ENCODE measurements at places on chromosomes 12 and 14.

GRCh38 chr12:5220835-5221234 lies 177.2 kb downstream of the KCNA5 start:
- DNase-seq, result no peak

DNA sequence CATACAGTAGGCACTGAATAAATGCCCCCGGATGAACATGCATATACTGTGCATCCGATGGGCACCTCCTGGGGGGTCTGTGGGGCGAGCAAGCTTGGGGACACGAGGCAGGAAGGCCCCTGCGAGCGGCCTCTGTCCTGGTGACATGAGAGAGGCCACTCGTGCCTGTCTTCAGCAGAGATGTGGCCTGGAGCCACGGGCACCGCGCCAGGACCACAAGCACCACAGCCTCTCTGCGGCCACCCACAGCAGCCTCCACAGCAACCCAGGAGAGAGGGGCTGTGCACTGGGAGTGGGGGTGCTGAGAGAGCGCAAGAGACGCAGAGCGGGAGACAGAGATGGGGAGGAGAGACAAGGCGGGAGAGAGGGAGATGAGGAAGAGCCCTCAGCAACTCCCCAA lies 118.5 kb downstream of the RFLNA start:
- DNase-seq, result no peak

DNA sequence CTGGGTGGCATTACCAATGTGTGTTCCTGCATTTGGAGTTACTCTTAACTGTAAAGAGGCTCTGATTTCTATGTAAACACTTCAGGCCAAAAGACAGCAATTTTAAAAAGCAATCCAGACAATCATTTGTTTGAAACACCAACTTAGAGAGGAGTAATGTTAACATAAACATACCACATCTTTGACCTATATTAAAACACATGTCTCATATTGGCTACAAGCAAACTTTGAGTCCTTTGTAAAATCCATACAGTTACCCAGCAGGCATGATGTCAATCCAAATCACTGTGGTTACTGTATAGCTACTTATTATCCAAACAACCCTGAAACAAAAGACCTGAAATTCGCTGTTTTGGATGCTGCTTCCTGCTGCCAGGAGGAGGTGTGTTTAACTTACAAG lies 7.5 kb upstream of the G2E3 start:
- DNase-seq, result no peak

DNA sequence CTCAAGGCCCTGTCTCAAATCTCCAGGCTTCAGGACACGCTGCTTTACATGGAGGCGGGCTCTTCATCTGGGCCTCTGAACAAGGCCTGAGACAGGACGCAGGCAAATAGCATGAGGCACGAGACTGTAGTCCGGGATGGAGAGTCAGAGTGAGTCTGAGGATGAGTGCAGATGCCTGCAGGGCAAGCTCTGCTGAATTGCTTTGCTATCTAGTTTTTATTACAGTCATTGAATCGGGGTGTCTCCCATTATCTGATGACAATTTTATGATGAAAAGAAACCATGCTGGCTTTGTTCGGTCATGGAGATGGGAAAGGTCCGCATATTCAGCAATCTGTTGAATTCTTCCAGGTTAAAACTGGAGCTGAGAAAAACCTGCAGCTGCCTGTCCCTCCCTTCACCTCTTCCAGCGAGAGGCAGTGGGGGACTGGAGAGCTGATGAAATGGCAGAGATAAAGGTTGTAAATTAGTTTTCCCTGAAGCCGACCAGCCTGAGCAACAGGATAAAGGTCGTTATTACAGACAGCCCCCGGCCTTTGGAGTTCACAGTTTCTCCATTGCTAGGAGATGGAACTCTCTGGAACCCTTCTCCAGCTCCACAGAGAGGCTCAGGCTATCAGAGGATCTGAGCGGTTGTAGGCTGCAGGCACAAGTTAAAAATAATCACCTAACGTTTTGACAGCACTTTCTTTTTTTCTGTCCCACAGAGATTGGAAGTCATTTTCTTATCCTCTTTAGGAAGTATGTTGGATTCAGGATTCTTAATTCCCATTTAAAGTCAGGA lies 1.3 kb upstream of the ADGRD1 start:
- DNase-seq, result no peak

DNA sequence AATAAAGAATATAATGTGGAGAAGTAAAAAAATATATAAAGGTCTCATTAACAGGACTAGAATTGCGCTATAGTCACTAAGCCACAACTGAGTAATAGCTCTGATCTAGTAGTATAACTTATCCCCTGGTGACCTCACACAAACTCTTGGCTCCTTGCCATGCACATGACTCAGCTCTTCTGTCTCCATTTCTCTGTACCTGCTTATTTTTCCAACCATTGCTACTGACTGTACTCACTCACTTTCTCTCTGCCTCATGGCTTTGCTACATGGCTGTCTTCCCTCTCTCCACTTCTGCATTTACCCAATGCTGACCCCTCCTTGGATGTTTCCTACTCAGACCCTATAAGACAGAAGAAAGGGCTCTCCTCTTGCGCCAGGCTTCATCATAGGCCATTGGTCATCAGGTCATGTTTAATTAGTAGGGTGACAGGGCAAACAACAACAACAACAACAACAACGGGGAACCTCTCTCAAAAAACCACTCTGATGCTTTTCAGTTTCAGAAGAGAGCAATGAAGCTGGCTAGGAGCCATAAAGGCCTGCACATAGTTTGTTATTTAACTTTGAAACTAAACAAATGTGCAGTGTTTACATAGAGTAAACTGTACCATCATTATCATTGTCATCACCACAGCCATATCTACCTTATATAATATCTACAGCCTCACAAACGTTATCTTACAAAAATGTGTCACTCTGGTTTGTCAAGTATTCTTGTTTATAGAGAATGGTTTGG lies 25.6 kb upstream of the KRAS start:
- no peak for DNase-seq

DNA sequence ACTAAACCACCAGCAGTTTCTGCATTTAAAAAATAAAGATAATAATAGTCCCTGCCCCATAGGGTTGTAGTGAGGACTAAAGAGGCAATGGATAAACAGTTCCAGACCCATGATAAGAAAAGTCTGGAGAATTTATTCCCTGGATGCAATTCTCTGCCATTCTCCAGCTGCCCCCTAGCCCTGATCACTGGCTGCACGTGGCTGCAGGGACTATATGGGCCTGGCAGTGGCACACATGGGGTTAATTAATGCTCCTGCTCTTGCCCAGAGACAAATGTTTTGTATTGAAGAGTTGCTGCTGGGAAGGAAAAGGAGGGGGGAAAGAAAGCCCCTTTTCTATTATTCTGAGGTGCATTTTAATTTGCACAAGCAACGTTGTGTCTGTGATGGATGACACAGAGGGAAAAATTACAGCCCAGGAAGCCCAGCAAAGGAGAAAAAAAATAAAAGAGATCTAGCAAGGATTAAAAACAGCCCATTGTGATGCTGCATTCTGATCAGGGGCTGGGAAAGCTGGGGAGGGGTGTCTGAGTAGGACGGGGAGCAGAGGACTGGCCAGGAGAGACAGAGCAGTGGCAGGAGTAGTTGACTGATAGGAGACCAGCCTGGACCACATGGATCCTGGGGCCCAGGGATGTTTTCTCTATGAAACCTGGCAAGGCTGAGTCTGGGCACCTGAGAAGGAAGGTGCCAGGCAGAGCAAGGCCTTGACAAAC lies 149.3 kb downstream of the ESRRB start:
- no peak for DNase-seq

- no peak for DNase-seq
Observed at GRCh38 chr12:46831335-46832129, 5.7 kb upstream of the SLC38A4 start.

- peak; percentile 26 for DNase-seq
Observed at GRCh38 chr12:94532490-94533422, 73.1 kb upstream of the CEP83 start.

GRCh38 chr12:42326541-42327226 lies 717 bp downstream of the PPHLN1 start:
- no peak for DNase-seq

- DNase-seq, result no peak
Observed at GRCh38 chr12:96063046-96063445, 27.7 kb upstream of the LTA4H start.

DNA sequence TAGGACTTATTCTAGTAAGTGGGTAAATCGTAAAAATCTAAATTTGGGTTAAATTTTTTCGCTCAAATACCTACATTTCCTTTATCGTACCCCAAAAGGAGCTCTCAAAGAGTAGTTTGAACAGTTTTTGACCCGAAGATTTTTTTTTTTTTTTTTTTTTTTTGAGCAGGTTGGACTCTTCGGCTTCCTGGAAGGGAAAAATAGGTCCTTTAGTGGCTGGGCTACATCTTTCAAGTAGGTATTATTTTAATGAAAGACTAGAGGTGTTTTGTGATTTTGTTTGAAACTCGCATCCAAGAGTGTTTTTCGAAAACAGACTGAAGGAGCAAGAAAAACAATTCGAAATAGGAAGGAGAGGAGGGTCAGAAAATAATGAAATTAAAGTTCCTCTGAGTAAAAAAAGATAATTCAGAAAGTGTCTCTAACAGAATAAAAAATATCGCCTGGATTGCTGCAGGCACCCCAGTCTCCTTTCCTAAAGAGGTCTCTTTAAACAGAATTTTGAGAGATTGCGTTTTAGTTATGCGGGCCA lies 6.0 kb downstream of the CDKN1B start:
- DNase-seq, result no peak

GRCh38 chr14:90301668-90302090 lies 30.1 kb downstream of the NRDE2 start:
- DNase-seq, result no peak
